ENCODE measurements at places on chromosomes 4 and X.

DNA sequence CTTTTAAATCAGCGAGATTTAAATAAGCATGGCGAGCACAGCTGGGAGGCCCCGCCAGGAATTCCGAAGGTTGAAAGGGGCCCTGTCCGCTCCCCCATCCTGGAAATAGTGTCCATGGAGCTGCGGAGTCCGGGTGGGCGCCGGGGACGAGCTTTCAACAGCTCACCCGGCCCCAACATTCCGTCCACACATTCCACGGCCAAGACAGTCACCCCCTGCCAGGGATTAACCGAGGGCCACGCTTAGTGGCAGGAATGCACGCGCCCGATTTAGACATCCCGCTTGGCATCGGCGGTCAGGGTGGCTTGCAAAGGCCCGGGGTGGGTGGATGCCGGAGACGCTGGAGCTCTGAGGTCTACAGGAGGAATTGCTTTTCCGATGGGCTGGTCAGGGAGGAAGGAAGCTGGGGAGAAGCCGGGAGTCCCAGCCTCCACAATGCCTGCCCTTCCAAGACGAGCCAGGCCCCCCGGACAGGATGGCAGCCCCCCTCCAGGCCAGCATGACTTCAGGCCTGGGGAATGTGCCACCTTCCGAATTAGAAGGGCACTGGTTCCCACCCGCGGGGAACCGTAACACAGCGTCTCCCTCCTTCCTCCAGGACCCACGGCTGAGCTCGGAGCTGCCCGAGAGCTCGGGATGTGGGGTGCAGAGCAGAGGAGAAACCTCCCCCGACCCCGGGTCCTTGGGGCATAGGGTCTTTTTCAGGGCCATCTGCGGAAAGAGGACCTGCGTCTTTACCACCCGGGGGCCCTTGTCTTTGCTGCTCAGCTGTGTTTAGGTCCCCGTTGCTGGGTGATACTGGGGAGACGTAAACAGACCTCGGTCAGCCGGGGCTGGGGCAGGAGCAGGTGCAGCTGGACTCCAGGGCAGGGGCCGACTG, 26.9 kb upstream of the PPP2R3B start:
- no peak for DNase-seq

GRCh38 chrX:74162199-74162598, 141.8 kb upstream of the ZCCHC13 start:
- DNase-seq = no peak

GRCh38 chr4:15232366-15233263, 195.2 kb upstream of the C1QTNF7 start:
- no peak for DNase-seq

DNA sequence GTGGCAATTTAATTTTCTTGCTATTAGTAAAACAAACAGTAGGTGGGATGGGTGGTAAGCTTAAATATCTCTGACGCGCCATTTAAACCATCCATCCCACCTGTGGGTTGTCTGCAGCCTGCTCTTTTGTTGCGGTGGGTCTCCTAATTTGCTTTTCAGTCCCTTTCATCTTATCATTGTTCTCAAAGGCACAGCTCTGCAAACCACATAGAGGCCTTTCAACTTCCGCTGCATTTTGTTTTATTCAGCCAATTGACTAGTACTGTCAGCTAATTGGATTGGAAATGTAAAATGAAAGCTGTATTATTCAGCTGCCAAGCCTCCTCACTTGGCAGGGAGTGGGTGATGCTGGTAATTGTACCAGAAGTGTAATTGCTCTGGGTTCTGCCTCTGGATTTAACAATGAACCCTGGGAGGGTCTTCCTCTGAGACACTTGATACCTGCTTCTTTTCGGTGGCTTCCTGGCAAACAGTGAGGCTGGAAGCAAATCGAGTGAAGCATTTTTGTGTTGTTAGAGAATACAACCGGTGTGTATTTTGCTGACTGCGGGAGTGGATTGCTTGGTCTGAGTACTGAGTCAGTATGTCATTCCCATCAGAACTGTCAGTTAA, 165.6 kb downstream of the FRAS1 start:
- no peak for DNase-seq

DNA sequence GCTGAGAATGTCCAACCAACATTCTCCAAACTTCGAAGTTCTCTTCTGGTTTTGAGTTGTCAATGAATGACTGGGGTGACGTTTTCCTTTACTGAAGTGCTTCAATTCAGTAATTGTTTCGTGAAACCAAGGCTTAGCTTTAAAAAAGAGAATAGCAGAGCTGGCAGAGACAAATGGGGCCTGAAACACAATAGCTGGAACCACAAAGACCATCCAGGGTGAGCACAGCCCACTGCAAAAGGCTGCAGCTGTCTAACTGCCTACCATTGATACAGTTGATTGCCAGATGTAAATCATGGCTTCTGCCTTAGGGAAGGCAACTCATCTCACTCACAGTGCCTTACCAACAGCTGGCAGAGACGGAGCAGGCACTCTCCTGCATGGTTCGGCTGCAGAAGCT, 78.7 kb upstream of the ZNF518B start:
- no peak for DNase-seq

DNA sequence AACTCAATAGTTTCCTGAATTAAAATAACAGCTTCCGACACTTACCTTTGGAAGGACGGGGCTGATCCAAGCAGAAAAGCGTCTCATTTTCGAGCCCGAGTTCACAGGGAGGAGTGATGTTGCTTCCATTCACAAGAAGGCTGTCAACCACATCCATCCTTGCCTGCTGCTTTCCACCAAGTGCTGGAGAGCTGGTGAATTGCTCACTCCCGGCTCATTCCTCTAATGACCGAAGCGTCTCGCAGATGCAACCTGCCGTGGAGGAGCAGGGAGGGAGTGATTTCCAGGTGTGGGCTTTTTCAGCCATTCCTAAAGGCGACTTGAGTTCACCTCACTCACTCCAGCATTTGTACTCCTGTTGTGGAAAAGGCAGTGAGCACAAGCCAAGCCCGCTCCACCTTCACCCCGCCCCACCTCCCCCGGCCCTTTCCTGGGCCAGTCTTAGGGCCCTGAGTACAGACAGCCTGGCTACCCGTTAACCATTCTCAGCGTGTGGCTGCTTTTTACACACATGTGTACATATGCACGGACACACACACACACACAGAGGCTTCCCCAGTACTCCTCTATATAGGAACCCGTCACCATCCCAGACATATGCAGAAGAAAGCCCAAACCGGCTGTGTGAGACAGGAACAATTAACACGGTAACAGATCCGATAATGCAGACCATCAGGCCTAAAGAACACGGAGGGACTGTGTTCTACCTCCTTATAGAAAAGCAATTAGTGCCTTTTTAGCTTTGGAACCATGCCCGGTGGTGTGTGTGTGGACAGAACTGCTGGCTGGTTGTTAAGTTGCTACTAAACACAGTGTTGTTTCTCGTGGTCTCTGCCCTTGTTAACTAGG, at the start of gene CCKAR:
TSS of gene CCKAR (minus strand) at position 374 of the 849 bp plus-strand sequence. CDS start at position 157, 217 bp downstream.
- no peak for DNase-seq

GRCh38 chrX:73913580-73913979, 350.6 kb downstream of the CHIC1 start:
- no peak for DNase-seq

DNA sequence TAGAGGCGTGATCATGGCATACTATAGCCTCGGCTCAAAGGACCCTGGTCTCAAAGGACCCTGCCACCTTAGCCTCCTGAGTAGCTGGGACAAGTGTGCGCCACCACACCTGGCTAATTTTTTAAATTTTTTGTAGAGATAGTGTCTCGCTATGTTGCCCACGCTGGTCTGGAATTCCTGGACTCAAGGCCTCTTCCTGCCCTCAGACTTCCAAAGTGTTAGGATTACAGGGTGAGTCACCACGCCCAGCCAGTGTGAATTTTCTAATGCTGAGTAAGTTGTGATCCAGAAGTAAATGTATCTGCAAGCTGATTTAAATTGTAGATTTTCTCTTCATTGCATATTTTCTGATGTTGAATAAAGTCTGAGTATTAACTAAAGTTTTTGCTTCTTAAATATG, 2.6 kb upstream of the ZNF674 start:
- DNase-seq = no peak

- no peak for DNase-seq
These were observed 14.4 kb downstream of the MGARP start for GRCh38 chr4:139265654-139266053.

DNA sequence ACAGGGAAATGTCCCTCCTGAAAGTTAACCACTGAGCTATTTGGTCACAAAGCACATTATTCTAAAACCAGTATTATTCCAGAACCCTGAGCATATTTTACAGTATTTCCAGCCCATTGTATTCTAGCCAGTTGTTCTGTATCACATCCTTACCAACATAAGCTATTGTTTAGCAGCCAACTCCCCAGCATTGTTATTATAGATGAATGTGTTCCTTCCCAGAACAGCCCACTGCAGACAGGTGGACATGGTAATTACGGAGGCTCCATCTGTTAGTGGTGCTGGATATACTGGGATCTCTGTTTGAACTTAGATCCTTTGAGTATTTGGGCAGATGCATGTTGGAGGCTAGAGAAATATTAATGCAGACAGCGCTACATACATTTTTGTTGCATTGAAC, 126.1 kb downstream of the MGST2 start:
- DNase-seq = no peak

DNA sequence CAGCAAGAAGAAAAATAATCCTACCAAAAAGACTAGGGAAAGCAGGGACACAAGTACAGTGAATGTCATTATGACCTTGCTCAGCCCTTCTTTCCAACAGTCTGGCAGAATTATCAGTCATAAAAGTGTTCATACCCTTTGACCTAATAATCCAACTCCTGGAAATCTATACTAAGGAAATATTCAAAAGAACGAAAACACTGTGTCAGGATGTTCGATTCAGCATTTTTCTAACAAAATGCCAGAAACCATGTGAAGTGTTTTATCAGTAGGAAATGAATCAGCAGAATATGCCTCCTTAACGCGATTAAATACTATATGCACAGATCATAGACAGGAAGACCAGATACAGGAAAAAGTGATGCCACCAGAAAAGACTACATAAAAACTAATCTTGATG, 16.2 kb upstream of the S100G start:
- no peak for DNase-seq

- DNase-seq = no peak
These were observed 181.9 kb downstream of the CEP135 start for GRCh38 chr4:56130606-56131155.

- no peak for DNase-seq
These were observed 19.7 kb upstream of the GPR78 start for GRCh38 chr4:8560265-8561047.

DNA sequence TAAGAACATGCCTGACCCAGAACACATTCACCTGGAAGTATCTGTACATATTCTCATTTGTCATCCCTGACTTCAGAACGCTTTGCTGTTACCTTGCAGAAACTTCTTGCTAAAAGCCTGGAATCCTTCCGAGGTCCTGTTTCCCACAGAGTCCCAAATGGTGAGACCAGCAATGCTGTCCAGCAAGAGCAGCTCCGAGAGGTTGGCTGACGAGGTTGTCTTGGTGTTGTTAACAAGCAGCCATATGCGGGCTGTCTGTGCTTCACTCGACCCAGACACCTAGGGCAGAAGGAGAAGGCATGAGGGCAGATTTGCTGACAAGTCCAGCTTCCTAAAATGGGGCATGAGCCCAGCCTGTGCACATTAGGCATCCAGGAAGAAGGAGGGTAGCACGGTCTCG, 19.3 kb downstream of the EVC2 start:
- DNase-seq = no peak
